Right lobe of liver (tissue), 6 donors: ENCODE measurements at places on chromosomes 2 and 18.

- no peaks in the 10 kb centered on the region for H3K4me1 ChIP-seq
- no peak for DNase-seq
- no peaks in the 10 kb centered on the region for H3K36me3 ChIP-seq
- no peaks in the 10 kb centered on the region for H3K27me3 ChIP-seq
- H3K4me3 ChIP-seq: no peak overlapping the region
Observed at GRCh38 chr2:156474401-156474800, 38.2 kb downstream of the GPD2 start.

GRCh38 chr2:196987649-196988364 is 61.3 kb upstream of the PGAP1 start:
- H3K4me1 ChIP-seq: no peaks in the 10 kb centered on the region
- no peak overlapping the region for H3K4me3 ChIP-seq
- no peak for DNase-seq
- H3K36me3 ChIP-seq: no peaks in the 10 kb centered on the region

- H3K4me3 ChIP-seq: no peak overlapping the region
- H3K27ac ChIP-seq: no peak overlapping the region
- H3K4me1 ChIP-seq: no peaks in the 10 kb centered on the region
- DNase-seq: no peak
Observed at GRCh38 chr2:188285049-188285448, 6.6 kb upstream of the GULP1 start.

GRCh38 chr18:39752351-39752750 is 2186.8 kb upstream of the CELF4 start:
- no peak overlapping the region for H3K27ac ChIP-seq
- H3K4me1 ChIP-seq: no peaks in the 10 kb centered on the region
- DNase-seq: no peak
- no peaks in the 10 kb centered on the region for H3K27me3 ChIP-seq
- H3K4me3 ChIP-seq: no peak overlapping the region
